ENCODE measurements at places on chromosomes 4 and X.

GRCh38 chr4:129231945-129232588, 136.1 kb downstream of the C4orf33 start:
- no peak for DNase-seq

DNA sequence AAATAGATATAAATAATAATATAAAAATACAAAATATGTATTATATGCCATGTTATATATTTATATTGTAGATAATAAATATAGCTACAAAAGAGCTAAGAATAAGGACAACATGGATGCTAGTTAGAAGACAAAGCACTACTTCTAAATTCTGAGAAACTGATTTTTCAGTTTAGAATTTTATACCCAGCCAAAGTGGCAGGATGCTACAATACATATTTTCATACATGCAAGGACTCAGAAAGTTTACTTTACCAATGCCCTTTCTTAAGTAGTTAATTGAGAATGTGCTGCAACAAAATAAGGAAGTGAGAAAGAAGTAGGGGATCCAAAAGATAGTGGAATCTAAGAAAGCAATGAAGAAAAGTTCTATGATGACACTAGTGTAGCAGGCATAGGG, 64.5 kb downstream of the PDE5A start:
- DNase-seq, result no peak

- DNase-seq, result no peak
These were observed 219.8 kb upstream of the FAT1 start for GRCh38 chr4:186943411-186943810.

- DNase-seq, result peak; percentile 47
These were observed 5.3 kb upstream of the TRMT2B start for GRCh38 chrX:101057093-101057714.
